ENCODE measurements at places on chromosomes 3 and 15.

- no peak for DNase-seq
Measured at GRCh38 chr3:52238193-52238760, 681 bp downstream of the TWF2 start.

- DNase-seq = no peak
Measured at GRCh38 chr3:22959593-22959992, 243.5 kb upstream of the UBE2E2 start.

GRCh38 chr3:7700977-7701376 lies 800.6 kb upstream of the LMCD1 start:
- DNase-seq = no peak

GRCh38 chr3:15372918-15373317 lies 40.5 kb upstream of the SH3BP5 start:
- no peak for DNase-seq

- no peak for DNase-seq
Measured at GRCh38 chr3:42351207-42351606, 59.2 kb downstream of the LYZL4 start.

DNA sequence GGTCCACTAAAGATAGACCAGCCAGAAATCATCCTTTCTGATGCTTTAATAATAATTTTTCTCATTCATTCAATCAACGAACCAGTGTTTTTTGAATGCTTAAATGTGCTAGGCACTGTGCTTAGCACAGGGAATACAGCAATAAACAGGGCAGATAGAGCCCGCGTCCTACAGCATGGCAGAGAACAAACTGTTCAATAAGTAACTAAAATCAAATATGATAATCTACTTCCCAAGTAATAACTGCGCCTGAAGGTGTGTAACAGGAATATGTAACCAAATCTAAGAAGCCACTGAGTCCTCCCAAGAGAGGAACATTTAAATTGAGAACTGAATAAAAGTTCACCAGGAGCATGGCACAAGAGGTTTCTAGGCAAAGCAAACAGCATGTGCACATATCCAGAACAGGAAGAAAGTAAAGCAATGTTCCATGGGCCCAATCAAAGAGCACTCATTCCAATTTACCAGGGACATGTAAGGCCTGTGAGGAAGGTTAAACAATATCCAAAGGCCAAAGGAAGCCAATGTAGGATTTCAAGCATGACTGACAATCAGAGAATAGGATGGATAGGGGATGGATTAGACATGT lies 311.0 kb upstream of the RARB start:
- no peak for DNase-seq

GRCh38 chr3:196609805-196610515 lies 29.5 kb upstream of the NRROS start:
- DNase-seq = no peak

GRCh38 chr3:183151086-183151485 lies 11.4 kb downstream of the LAMP3 start:
- DNase-seq = no peak

- DNase-seq = no peak
Measured at GRCh38 chr3:45884368-45885201, 1.8 kb upstream of the CCR9 start.

GRCh38 chr3:32814361-32814760 lies 3.4 kb upstream of the TRIM71 start:
- DNase-seq = no peak

GRCh38 chr3:124318656-124319055 lies 326.7 kb upstream of the ROPN1 start:
- no peak for DNase-seq

DNA sequence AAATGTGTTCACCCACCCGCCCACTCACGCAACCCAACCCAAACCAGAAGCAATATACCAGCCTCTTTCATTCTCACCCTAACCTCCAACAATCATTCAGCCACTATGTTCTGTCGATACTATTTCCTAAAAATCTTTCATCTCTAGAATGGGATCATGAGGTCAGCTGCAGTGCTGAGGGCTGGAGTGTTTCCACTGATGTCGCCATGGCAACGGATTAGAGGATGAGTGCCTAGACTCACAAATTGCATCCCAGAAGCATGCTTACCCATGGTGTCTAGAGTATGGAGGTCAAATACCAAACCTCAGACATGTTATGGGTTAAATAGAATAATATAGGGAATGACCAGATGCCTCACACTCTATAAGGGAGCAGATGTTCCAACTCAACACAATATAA lies 138.5 kb downstream of the GABRB3 start:
- DNase-seq = no peak

DNA sequence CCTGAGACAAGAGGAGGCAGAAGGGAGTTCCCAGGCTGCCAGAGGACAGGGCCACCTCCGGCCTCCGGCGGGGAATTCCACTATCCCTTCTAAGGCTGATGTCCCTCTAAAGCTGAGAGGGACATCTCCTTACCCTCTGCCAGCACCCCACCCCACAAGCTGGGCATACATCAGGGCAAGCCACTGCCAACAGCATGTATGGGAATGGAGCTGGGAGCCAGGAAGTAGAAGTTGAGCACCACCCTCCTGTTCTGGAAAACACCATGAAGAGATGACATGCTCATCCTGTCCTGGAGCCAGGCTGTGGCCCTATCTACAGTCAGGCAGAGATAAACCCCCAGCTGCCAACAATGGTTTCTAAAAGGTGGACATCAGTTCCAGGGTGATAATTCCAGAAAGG lies 7.1 kb downstream of the PLCD1 start:
- DNase-seq = no peak

- DNase-seq = no peak
Measured at GRCh38 chr3:49135499-49135898, 2.6 kb upstream of the LAMB2 start.

DNA sequence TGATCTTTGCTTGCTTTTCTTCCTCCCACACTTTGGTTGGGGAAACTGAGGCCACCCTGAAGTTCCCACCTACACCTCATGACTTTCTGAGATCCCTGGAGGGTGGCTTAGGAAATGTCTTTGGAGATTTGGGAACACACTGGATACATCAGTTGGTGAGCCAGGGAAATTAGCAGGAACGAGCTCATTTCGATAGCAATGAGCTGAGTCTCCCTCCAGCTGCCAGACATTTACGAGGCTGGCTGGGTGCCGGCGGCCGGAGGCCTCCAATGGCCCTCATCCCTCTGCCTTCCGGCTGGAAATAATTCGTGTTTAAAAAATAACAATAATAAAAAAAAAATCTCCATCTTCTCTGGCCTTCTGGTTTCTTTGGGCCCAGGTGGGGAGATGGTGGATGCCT lies 38.8 kb downstream of the SMAD6 start:
- DNase-seq = no peak

DNA sequence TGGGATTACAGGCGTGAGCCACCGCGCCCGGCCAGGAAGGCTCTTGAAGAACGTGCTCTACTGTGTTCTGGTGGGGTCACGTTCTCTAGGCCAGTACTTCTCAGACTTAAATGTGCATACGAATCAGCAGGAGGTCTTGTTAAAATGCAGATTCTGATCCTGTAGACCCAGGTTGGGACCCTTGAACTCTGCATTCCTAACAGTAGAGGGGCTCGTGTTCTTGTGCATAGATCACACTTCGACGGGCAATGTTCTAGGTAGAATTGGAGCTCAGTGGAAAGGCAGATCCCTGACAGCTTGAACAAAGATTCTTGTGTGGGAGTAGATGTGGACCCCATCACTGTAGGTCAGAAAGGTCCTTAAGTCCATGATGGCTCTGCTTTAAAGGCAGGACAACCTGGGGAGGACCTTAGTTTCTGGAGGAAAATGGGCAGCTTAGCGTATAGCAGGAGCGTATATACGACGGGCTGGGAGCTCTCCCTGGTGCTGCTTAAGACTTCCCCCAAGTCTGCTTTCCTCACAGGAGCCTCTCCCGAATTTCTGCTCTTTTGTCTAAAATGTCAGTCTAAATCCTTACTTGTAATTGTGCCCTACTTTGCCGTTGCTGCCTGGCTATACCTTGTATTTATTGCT lies 16.9 kb upstream of the FAM81A start:
- no peak for DNase-seq

DNA sequence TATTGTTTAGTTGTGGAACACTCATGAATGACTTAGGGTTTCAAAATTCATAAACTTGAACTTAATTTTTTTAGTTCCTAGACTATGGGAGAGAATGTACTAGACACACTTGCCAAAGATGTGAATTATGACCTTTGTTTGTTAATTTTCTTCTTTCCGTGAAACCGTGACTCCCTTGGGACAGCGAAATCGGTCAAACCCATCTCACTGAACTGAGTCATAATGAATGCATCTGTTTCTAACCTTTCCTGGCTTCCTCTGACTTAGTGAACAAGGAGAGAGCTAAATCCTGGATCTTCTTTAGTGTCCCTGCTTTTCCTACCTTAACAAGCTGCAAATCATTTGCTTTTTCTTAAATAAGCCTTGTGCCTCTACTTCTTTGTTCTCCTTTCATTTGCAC lies 85.5 kb downstream of the LARS2 start:
- DNase-seq = no peak

DNA sequence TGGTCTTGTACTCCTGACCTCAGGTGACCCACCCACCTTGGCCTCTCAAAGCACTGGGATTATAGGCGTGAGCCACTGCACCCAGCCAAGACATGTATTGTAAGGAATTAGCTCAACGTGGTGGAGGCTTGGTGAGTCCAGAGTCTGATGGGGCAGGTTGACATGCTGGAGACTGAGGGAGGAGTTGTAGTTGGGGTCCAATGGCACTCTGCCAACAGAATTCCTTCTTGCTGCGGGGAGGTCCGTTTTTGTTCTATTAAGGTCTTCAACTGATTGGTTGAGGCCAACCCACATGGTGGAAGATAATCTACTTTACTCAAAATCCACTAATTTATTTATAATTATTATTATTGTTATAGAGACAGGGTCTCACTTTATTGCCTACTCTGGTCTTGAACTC lies 30.1 kb downstream of the PLA2G4D start:
- no peak for DNase-seq

GRCh38 chr15:48569591-48570302 lies 75.8 kb downstream of the FBN1 start:
- DNase-seq = no peak

- DNase-seq = no peak
Measured at GRCh38 chr15:100922192-100923040, 3.3 kb downstream of the LRRK1 start.

DNA sequence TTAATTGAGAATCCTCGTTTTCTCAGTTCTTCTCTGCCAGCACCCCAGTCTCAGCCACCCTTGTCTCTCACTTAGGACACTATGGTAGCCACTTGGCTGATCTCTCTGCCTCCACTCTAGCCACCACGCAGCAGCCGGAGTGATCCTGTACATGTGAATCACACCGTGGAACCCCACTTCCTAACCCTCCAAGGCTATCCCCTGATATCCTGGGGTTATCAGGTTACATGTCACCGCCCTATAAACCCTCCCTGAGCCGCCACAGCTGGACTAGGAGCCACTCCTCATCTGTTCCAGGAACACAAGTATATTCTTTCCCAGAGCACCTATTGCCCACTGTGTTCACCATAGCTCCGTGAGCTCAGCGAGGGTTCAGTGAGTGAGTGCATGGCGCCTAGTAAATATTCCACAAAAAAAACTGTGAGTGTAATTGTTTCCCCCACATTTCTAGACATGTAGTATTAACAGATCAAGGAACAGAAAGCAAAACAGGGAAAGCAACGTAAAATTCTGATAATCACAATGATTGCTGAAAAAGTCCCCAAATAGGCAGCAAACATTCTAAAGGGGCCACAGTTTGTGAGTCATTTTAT lies 661 bp upstream of the PARP14 start:
- no peak for DNase-seq

- no peak for DNase-seq
Measured at GRCh38 chr15:95078003-95078402, 846.6 kb downstream of the MCTP2 start.

- DNase-seq = no peak
Measured at GRCh38 chr15:94453227-94453988, 222.0 kb downstream of the MCTP2 start.

DNA sequence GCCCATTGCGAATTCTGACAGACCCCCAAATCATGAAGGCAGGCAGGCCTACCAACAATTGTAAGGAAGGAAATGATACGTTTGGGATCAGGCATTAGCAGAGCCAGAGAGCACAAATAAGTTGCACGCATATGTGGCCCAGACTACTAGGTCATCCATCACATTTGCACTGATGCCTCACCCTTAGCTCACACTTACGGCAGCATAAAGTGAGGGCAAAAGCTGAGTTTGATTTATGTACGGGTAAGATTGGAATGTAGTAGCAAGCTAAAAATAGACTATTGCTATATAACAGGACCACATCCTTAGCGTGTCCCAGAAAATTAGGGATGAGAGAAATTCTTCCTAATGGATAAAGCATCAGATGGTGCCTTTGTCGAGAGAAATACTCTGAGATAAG lies 58.6 kb downstream of the QTRT2 start:
- no peak for DNase-seq

- no peak for DNase-seq
Measured at GRCh38 chr15:74777769-74778598, 3.9 kb upstream of the CSK start.

All from activated naive CD4-positive, alpha-beta T cell treated with anti-CD3 and anti-CD28 coated beads, Interleukin-2, amount 50 U/mL, for 72 hours (primary cell).